EL (cell line): ENCODE measurements at places on chromosomes 12 and 14.

- peak; percentile 78 for DNase-seq
Observed at GRCh38 chr14:92513204-92513965, at the start of gene RIN3. Gene RIN3, plus strand, starts transcription at chr14:92513781. Its CDS starts 152 bp downstream, at chr14:92513933.

DNA sequence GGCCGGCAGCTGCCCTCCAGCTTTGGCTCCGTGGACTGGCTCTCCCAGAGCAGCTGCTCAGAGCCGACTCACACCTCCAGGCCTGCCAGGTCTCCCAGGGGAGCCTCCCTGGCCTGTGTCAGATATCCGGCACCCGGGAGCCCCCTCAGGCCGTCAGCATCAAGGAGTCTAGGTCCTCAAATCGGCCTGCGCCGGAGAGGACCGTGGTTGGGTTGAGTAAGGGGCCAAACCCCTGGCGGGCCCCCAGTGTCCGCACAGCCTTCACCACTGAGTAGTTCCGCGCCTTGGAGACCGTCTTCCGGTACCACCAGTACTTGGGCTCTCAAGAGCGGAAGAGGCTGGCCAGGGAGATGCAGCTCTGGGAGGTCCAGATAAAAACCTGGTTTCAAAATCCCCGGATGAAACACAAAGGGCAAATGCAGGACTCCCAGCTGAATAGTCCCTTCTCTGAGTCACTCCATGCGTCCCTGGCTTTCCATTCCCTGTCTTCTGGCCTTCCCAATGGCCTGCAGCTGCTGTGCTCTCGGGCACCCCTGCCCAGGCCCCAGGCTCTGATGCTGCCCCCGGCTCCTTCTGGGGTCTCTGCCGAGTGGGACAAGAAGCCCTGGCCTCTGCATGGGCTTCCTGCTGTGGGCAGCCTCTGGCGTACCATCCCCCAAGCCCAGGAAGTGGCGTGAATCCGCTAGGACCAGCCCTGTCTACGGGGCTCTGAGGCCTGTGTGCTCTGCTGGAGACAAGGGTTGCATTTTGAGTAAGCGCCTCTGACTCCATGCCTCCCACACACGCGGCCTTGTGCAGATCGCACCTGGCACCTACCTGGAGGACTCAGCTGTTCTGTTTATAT is 245.1 kb upstream of the ATXN7L3B start:
- DNase-seq, result no peak

DNA sequence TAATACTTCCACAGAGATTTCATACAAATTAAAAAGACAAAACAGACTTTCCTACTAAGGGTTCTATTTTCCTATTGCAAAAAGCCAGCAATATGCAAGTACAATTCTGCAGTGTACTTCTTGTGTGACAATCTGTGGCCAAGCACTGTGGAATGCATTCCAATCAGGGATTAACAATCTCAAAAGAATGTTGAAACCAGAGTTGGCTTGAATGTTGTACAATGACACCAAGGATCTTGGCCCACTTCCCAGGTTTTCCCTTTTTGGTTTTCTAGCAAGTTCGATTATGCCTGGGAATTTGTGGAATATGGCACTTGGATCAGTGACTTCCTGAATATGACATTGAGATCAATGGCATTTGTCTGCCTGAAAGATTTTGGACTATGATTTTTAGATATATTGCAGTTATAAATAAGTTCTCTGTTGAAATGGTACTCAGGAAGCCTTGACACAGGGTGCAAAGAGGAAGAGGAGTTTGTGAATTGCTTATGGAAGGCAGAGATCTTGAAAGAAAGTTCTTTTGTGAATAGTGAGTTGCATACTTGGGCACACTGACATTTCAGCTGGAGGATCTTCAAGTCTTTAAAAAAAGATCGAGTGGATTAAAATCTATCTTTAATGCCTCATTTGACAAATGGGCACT is 81.4 kb upstream of the FERMT2 start:
- DNase-seq, result peak; percentile 94

GRCh38 chr14:45990252-45990651 is 661.3 kb downstream of the RPL10L start:
- no peak for DNase-seq

DNA sequence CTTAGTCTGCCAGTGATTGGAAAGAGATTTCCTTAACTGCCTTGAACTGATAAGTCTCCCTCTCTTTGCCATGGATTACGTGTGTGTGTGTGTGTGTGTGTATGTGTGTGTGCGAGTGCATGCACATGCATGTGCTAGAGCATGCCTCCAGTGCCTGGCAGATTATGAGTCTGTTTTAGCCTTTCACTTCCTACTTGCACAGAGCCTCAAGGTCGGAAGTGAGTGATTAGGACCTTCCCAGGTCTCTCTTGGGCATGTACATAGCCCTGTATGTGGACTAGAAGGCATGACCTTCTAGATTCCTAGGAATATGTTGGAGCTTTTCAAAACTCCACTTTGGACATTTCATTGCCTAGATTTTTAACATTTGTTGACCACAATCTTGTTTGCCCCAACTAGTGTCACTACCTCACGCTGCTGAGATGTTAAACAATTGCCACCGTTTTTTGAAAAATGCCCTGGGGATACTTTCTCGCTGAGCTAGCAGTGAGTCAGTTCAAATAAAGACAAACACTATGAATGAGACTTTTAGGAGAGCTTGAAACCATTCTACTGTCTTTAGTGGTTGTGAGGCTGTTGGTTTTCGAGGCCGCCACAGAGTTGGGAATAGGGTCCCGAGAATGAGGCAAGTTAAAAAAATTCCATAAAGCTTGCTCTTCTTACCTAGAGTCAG is 28.2 kb downstream of the KIAA0586 start:
- DNase-seq, result peak; percentile 85

GRCh38 chr12:93502802-93503623 is 35.7 kb downstream of the MRPL42 start:
- peak; percentile 45 for DNase-seq

GRCh38 chr14:100399052-100399849 is 76.1 kb downstream of the SLC25A47 start:
- no peak for DNase-seq

GRCh38 chr12:52436000-52436827 is 2.0 kb upstream of the KRT75 start:
- DNase-seq, result no peak

- no peak for DNase-seq
Observed at GRCh38 chr12:14275886-14276285, 89.6 kb upstream of the ATF7IP start.

GRCh38 chr12:97556302-97556779 is 93.7 kb downstream of the RMST start:
- DNase-seq, result peak; percentile 5

DNA sequence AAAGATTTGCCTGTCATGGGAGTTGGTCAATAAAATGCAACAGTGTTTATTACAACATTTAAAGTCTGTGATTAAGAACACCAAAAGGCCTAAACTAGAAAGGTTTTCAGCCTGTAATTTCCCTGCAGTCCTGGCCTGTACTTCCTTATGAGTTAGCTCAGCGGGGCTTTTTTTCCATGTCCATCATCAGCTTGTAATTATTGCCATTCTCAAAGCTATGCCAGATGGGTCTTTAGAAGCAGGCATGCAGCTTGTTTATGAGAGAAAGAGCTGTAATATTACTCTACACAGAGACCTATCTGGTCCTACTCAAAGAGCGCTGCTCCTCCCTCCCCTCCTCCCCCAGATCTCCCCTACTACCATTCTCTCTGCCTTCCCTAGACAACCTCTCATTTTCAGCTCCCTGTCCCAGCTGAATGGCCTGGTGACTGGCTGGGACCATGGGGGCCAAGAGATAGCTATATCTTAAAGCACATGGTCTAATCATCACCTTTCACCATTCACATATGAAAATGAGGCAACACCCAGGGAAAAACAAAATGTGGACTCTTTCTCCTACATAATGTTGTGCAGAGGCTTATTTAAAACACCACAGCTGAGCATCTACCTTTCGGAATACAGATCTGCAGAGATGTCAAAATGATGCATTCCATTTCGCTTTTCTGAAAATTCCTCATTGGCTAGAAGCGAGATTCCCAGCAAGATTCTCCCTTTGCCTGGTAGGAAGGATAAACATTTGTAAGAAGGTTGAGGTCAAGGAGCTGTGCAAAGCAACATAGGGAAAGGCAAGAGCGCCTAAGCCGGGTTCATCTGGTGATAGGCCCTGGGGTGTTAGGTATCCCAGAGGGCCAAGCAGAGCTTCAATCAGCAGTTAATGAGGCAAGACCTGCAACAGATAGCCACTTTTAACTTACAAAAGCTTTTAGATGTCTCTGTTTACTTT is 209.7 kb upstream of the CDKN3 start:
- no peak for DNase-seq

GRCh38 chr12:127559349-127560040 is 707.5 kb upstream of the TMEM132C start:
- peak; percentile 96 for DNase-seq

DNA sequence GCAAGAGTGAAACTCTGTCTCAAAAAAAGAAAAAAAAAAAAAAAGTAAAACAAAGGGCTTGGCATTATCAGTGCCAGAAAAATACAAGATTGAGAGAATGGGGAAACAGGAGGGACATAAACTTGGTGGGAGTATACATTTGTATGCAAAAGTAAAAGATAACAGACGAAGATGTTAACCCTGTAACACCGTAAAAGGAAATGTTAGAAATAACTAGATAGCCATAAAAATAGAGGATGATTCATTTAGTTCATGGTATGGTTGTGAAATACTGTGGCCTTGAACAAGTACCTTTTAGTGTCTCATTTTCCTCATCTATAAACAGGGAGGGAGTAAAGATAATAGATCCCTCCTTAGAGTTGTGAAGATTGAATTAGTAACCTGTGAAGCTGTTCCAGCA is 33.3 kb downstream of the ATP2A2 start:
- peak; percentile 80 for DNase-seq
